Gastrocnemius medialis (tissue), 4 donors: ENCODE measurements at places on chromosomes 13 and 19.

DNA sequence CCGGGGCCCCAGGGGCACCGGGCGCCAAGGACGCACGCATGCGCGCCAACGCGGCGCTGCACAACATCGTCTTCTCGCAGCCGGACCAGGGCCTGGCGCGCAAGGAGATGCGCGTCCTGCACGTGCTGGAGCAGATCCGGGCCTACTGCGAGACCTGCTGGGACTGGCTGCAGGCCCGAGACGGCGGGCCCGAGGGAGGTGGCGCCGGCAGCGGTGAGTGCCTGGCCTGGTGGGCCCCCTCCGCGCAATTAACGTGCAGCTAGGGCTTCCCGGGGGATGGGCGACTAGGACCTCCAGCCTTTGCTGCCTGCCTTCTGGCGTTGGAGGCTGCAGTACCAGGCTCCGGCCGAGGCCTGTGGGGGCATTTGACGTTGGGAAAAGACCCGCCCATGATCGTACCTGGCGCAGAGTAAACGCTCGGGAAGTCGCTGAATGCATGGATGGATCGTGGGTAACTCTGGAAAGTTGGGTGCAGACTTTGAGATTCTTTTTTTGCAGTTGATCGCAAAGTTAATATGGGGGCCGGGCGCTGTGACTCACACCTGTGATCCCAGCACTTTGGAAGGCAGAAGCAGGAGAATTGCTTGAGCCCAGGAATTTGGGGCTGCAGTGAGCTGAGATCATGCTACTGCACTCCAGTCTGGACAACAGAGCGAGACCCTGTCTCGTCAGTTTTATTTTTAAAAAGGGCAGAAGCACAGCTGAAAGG, 7.3 kb downstream of the APC2 start:
- DNase-seq = no peak

- DNase-seq = no peak
Measured at GRCh38 chr13:100124265-100124664, 35.4 kb downstream of the PCCA start.

DNA sequence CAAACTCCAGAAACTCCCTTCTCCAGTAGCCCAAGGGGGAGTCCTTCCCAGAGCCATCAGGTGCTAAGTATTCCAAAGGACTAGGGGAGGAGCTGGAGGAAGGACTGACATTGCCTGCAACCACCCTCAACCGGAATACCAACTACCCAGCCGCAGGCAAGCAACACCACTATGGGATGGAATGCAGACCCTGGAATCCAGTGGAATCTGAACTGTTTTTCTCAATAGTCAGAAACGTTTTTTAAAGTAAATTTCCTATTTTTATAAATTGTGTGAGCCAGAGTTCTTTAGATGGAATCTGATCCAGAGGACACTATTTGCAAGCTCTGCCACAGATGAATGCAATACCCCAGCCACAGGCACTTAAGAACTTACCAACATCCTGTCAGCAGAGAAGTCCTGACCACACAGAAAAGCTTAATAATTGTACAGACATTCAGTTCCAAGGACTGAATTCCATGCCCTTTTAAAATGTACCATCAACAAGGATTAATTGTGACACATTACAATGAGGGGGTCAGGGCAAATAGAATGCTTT, 92.1 kb downstream of the USP12 start:
- DNase-seq = no peak

GRCh38 chr19:50181121-50181520, 18.0 kb upstream of the IZUMO2 start:
- no peak for DNase-seq
